ENCODE measurements at places on chromosomes 4 and X.

DNA sequence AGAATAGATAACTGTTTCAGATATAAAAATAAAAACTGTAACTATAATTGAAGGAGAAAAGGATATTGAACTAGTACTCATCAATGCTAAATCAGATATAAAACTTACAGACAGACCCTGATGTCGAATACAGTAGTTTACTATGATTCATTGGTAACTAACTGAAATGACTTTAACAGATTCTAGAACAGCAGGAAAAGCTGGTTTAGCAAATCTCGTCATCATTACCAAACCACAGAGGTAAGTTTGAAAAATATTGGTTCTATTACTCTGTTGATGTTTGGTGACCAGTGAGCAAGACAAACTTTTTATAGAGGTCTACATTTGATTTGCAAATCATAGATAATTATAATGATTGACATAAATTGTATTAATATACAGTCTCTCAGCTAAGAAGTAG lies 551.4 kb upstream of the ADGRL3 start:
- DNase-seq = no peak

- DNase-seq = no peak
Observed at GRCh38 chrX:129316461-129316860, 206.8 kb downstream of the SMARCA1 start.

- DNase-seq = no peak
Observed at GRCh38 chr4:17595471-17596005, 18.5 kb downstream of the LAP3 start.

DNA sequence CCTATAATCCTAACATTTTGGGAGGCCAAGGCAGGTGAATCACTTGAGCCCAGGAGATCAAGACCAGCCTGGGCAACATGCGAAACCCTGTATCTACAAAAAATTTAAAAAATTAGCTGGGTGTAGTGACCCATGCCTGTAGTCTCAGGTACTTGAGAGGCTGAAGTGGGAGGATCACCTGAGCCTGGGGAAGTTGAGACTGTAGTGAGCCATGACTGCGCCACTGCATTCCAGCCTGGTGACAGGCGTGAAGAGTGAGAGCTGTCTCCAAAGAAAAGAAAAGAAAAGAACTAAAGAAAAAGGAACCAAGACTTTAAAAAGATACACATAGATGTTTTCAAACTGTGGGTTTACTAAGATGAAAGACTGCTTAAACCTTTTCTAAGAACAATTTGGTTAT lies 129.0 kb downstream of the SPCS3 start:
- no peak for DNase-seq

DNA sequence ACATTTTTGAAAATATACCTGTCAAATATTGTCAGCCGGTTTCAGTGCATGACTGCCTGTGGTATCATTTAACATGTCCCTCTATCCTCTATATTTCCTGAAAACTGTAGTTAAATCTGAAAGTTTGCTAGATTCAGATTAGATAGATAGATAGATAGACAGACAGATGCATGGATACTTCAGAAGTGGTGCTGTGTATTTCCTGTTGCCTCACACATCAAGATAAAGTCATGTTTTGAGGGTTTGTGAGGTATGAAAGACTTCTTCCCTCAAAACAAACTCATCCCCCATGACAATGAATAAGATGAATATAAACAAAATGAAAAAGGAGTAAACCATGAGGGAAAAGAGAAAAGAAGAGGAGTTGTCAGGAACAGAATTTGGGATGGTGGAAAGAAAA lies 6.0 kb upstream of the BST1 start:
- no peak for DNase-seq

DNA sequence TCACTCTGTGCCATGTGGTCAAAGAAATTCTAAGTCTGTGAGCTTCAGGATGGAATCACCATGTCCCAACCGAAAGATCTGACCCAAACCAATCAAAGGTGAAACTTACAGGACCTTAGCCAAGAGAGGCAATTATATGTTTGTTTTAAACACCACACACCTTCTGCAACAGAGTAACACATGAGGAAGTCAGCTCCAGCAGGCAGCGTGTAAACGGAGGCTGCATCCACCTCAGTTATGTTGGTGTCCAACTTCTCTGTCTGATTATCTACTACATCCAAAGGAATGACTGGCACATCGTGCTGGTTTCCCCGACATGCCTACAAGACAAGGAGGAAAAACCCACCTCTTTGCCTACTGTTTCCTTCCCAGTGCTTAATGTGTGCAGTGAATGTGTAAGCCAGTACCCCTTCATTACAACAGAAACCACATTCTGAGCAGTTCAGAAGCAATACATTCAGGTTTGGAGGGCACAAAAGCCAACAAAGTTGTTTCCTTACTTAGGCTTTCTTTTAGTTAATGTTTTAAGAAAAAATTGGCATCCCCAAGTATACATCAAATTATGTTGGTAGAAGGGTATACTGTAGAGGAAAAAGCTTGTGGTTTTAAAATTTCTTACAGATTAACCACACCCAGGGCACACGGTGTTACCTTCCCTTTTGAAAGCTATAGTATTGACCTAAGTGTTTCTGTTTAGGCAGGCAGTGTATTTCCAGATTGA lies 12.4 kb downstream of the CASP6 start:
- no peak for DNase-seq

DNA sequence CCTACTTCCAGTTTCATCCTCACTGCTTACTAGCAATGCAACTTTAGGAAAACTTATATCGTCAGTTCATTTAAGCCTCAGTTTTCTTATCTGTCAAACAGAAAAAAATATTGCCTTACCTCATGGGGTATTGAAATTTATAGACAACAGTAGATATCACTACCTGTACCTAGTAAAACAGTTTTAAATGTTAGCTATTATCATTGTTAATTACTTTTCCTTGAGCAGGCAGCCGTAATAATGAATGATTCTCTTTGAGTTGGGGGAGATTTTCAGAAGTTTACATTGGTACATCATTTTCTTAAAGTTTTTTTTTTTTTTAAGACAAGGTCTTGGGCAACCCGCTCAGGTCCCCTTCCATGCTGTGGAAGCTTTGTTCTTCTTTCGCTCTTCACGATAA lies 71.7 kb upstream of the BMPR1B start:
- DNase-seq = no peak

- peak; percentile 25 for DNase-seq
Observed at GRCh38 chrX:18895189-18895951, 88.5 kb downstream of the PHKA2 start.

GRCh38 chr4:35556387-35556786 lies 687.9 kb downstream of the ARAP2 start:
- no peak for DNase-seq

DNA sequence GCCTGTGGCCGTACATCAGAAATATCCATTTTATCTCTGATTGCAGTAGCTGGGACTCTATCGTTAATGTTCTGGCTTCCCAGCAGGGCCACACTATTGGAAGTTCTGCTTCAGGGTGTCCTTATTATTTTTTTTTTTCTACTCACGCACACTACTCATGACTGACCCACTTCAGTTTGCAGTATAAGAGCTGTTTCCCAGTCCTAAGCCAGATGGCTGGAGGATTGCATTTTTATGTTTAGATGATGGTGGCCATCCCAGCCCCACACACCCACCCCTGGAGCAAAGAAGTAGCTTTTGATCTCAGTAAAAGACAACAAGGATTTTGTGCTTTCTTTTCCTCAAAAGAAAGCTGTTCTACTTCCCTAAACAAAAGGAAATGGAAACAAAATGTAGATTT lies 557.0 kb upstream of the GALNTL6 start:
- DNase-seq = no peak

DNA sequence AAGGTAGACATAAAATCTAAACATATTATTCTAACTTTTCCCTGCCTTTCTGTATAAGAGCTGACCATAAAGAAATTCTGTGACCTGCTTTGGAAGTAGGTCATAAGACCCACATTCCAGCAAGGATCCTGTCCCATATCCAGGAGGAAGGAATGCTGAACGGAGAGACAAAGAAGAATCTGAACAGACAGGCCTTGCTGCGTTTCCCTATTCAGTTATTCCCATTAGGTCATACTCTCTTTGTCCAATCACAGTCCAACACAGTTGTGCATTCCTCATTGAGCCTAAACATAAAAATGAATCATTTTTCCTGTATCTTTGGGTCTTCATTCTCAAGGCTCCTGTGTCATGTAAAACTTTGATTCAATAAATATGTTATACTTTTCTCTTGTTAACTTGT lies 287.6 kb upstream of the TAPT1 start:
- peak; percentile 9 for DNase-seq

DNA sequence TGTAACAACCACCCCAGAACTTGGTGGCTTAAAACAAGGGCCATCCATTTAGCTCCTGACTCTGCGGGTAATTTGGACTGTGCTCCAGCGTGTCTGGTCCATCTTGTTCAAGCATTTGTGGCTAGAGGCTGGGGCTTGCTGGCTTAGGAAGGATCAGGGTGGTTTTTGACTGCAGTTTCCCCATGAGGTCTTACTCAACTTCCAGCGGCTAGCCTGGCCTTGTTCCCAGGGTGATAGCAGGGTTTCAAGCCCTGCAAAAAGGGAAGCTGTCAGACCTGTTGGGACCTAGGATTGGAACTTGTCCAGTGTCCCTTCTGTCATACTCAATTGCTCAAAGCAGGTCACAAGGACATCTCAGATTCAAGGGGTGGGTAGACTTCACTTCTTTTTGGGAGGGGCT lies 205.9 kb downstream of the STIM2 start:
- DNase-seq = no peak

DNA sequence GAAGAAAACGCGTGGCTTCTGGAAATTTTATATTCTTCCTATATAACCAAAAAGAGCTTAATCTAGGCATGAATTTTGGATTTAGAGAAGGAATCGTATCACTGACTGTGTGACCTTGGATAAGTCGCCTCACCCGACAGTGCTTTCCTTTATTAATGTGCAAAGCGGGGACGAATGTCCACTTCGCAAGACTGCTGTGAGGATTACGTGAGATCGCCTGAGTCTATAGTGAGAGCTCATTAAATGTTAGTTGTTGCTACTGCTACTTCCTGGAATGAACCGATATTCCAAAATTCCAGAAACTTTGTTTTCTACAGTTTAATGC lies 448 bp upstream of the TBC1D8B start:
- no peak for DNase-seq

DNA sequence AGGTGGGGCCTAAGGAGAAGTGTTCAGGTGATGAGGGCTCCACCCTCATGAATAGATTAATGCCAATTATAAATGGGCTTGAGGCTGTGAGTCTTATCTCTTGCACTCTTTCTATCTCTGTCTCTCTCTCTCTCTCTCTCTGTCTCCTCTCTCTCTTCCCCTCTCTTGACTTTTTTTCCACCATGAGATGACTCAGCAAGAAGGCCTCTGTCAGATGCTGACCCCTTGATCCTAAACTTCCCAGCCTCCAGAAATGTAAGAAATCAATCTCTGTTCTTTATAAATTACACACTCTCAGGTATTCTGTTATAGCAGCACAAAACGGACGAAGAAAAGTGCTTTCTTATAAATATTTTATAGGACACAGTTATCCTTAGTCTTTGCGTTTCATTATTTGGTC lies 184.9 kb upstream of the PCDH7 start:
- DNase-seq = no peak

GRCh38 chr4:174365018-174365587 lies 81.4 kb downstream of the CEP44 start:
- peak; percentile 40 for DNase-seq

DNA sequence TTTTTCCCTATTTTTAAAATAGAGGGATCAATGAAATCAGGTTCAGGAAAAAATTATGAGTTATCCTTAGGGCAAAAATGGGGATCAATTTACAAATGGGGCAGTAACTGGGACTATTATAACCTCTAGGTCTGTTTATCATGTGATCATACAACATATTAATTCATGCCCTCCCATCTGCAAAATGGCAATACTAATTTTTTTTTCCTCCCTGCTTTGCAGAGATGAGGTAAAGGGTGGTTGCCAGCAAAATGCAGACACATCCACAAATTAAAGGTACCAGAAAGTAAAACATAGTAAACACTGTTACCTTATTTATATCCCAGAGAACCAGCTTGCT lies 467 bp downstream of the HSD17B11 start:
- DNase-seq = no peak

DNA sequence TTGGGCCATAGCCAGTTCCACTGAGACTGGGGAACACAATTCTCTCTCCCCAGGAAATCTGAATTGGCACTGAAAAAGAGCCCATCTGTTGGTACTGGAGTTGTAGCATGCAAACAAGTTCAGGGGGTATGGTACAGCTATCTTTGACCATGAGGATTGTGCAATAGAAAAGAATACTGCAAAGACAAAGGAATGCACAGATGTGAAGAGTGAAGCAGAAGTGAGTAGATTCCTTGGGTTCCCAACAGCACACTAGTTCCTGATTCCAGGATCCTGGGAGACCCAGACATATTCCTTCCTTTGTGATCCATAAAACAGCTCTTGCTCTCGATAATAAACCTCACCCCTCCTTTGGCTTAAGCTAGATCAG lies 43.3 kb upstream of the CTAG2 start:
- peak; percentile 40 for DNase-seq

GRCh38 chrX:80285131-80285773 lies 135.0 kb upstream of the TENT5D start:
- DNase-seq = peak; percentile 3

- DNase-seq = no peak
Observed at GRCh38 chr4:120277391-120277790, 210.7 kb upstream of the MAD2L1 start.

GRCh38 chr4:41155194-41155830 lies 59.0 kb downstream of the APBB2 start:
- peak; percentile 87 for DNase-seq

DNA sequence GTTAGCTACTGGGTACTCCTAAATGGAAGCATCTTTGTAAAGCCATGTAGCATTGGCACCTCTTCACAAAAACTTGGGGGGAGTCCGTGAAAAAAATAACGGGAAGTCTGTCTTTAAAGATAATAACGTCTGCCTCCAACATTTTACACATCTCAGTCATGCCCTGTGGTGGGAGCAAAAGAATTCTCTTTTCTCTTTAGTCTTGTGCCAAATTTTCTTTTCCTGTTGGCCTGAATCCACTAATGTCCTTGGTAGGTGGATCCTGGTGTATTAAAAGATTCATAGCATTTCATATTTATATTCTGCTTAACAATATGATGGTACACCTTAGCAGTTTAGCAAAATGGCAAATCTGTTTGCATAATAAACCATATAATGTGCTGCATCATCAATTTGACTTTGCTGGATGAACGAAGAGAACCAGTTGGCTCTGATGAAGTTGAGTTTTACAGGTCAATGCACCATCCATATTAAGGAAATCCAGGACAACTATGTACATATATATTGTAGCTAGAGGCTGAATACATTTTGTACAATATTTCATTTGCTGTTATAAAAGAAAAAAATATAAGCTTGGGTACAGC lies 746.4 kb upstream of the MAGEB2 start:
- peak; percentile 51 for DNase-seq

GRCh38 chrX:8233091-8233490 lies 62.0 kb upstream of the VCX2 start:
- peak; percentile 1 for DNase-seq

- no peak for DNase-seq
Observed at GRCh38 chr4:82579932-82580331, 18.1 kb upstream of the TMEM150C start.

- no peak for DNase-seq
Observed at GRCh38 chr4:88320780-88321373, 36.5 kb upstream of the PPM1K start.

GRCh38 chr4:15089979-15090378 lies 87.7 kb downstream of the CPEB2 start:
- DNase-seq = no peak
